ENCODE measurements at places on chromosomes 1 and 21. TPM values are rescaled to one million over a fixed set of nuclear protein-coding genes. Genes with fewer than 3 reads are reported as not detected.

- H3K27ac ChIP-seq, result peak overlapping the region; percentile 55
- no peaks in the 10 kb centered on the region for H3K27me3 ChIP-seq
Measured at GRCh38 chr1:218480137-218480536, 135.0 kb downstream of the TGFB2 start.

DNA sequence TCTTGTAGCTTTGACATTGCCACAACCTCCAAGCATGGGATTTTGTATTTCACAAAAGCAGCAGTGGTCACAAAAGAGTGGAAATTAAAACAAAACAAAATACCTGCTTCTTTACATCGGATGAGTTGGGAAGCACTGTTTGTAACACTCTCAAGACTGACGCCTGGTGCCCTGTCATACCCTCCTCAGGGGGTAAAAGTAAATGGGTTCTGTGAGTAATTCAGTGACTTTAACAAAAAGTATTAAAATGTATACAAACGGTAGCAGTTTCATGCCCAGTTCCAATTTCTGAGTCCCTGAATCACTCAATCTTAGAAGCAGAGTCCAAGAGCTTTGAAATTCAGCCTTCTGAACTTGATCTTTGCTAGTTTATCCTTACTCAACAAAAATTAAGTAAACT lies 152.5 kb downstream of the TIAM1 start:
- no peaks in the 10 kb centered on the region for H3K36me3 ChIP-seq
- no peaks in the 10 kb centered on the region for H3K4me1 ChIP-seq
- no peak for DNase-seq
- no peaks in the 10 kb centered on the region for H3K27me3 ChIP-seq

DNA sequence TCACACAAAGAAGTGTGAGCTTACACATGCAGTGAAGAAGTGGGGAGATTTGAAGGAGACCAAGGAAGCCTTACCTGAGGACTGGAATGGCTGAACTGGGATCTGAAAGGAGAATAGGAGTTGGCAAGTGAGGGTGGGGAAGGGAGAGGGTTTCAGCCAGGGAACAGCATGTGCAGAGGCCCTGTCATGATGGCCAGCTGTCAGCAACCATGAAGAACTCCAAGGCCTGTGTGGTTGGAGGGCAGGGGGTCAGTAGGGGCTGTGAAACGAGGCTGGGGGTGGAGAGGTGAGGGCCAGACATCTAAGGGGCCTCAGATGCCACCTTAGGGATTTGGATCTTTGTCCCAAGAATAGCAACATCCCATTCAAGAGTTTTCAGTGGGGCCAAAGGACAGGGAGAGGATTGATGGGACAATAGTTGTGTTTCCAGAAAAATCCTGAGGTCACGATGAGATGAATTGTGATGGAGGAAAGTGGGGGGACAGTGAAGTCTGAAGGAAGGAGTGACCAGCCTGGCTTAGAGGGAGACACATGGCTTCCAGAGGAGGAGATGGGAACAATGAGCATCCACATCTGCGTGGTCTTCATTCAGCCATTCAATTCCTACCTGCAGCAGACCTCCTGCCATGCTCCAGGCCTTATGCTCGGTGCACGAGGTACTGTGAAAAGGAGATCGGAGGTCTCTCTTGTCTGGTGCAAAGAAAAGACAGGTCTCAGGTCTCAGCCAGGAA lies 187.6 kb downstream of the MATN1 start:
- peak; percentile 11 for DNase-seq
- no peak overlapping the region for H3K4me3 ChIP-seq
- no peaks in the 10 kb centered on the region for H3K4me1 ChIP-seq
- no peak overlapping the region for H3K27ac ChIP-seq
- H3K27me3 ChIP-seq, result no peaks in the 10 kb centered on the region
- H3K36me3 ChIP-seq, result no peaks in the 10 kb centered on the region

GRCh38 chr1:47696737-47697441 lies 259.0 kb downstream of the FOXD2 start:
- no peak overlapping the region for H3K4me3 ChIP-seq
- H3K27me3 ChIP-seq, result no peaks in the 10 kb centered on the region
- H3K36me3 ChIP-seq, result no peaks in the 10 kb centered on the region
- H3K4me1 ChIP-seq, result no peaks in the 10 kb centered on the region
- DNase-seq, result no peak

GRCh38 chr1:220176540-220176939 lies 82.6 kb downstream of the IARS2 start:
- H3K36me3 ChIP-seq, result peaks cover 21% of the 10 kb centered on the region
- H3K4me1 ChIP-seq, result no peaks in the 10 kb centered on the region
- H3K27me3 ChIP-seq, result no peaks in the 10 kb centered on the region
- H3K27ac ChIP-seq, result no peak overlapping the region
- H3K4me3 ChIP-seq, result no peak overlapping the region

GRCh38 chr1:196088541-196088940 lies 519.7 kb downstream of the KCNT2 start:
- no peaks in the 10 kb centered on the region for H3K4me1 ChIP-seq
- H3K4me3 ChIP-seq, result no peak overlapping the region
- no peaks in the 10 kb centered on the region for H3K27me3 ChIP-seq
- no peak overlapping the region for H3K27ac ChIP-seq
- H3K36me3 ChIP-seq, result no peaks in the 10 kb centered on the region
- DNase-seq, result no peak

- H3K27ac ChIP-seq, result no peak overlapping the region
- H3K27me3 ChIP-seq, result no peaks in the 10 kb centered on the region
- H3K4me1 ChIP-seq, result no peaks in the 10 kb centered on the region
- DNase-seq, result no peak
- no peak overlapping the region for H3K4me3 ChIP-seq
- no peaks in the 10 kb centered on the region for H3K36me3 ChIP-seq
Measured at GRCh38 chr1:58608297-58608696, 31.2 kb upstream of the TACSTD2 start.

GRCh38 chr1:160658162-160658813 lies 11.4 kb upstream of the SLAMF1 start:
- no peaks in the 10 kb centered on the region for H3K36me3 ChIP-seq
- no peak for DNase-seq
- no peaks in the 10 kb centered on the region for H3K4me1 ChIP-seq

DNA sequence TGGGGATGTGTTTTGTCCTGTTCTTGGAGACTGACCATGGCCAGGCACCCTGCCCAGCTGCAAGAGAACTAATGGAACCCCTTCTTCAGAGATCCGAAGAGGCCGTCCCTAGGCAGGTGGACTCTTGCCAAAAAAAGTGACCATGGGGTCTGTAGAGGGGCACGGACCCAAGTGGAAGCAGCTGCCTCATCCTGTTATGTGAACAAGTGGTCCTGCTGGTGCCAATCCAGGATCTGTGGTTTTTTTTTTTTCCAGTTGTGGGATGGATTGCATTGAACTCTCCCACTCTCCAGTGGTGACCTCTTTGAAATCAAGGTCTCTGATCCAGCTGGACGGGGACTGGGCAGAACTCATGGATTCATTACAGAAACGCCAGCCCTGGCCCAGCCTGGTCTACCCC lies 71.2 kb downstream of the ARHGEF10L start:
- H3K4me3 ChIP-seq, result no peak overlapping the region
- H3K27me3 ChIP-seq, result no peaks in the 10 kb centered on the region
- H3K36me3 ChIP-seq, result peaks cover 30% of the 10 kb centered on the region
- no peak for DNase-seq
- H3K27ac ChIP-seq, result no peak overlapping the region

- DNase-seq, result no peak
- H3K27ac ChIP-seq, result peak overlapping the region; percentile 84
- no peaks in the 10 kb centered on the region for H3K27me3 ChIP-seq
- peaks cover 72% of the 10 kb centered on the region for H3K4me1 ChIP-seq
- no peak overlapping the region for H3K4me3 ChIP-seq
- no peaks in the 10 kb centered on the region for H3K36me3 ChIP-seq
Measured at GRCh38 chr1:77832901-77833300, 53.5 kb downstream of the MIGA1 start.

GRCh38 chr1:6100861-6101783 lies 55.4 kb downstream of the KCNAB2 start:
- H3K4me1 ChIP-seq, result no peaks in the 10 kb centered on the region
- H3K27me3 ChIP-seq, result no peaks in the 10 kb centered on the region
- no peak for DNase-seq
- H3K4me3 ChIP-seq, result no peak overlapping the region

Gene CDC42BPA
- total RNA-seq, result 26.0 TPM

Gene OLFML2B
- total RNA-seq, result 9.2 TPM

Gene ERG
- total RNA-seq, result 6.3 TPM

Gene LRRC71
- not detected for total RNA-seq

Gene FALEC
- not detected for total RNA-seq

Data from right atrium auricular region (tissue), 2 donors.